Stimulated activated CD8-positive, alpha-beta memory T cell treated with anti-CD3 and anti-CD28 coated beads, Interleukin-4, amount 100 ng/mL, for 4 hours (primary cell): ENCODE measurements at places on chromosomes 5 and 9.

DNA sequence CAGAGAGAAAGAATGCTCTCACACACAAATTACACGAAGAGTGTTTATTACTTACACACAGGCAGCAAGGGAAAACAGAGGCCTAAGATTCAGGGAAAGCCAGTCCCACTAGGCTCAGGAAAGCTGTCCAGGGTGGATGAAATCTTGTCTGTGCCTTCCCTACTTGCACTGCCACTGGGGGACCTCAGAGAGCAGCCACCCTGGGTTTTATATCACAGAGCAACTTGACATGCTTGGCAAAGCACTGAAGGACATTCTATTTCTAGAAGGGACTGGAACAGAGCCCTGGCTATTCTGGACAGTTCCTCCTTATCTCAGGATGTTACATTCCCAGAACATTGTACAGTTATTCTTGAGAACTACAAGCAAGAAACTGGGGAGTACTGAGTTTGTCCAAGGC is 7.5 kb upstream of the PRSS3 start:
- DNase-seq = no peak

GRCh38 chr9:22469928-22470544 is 23.4 kb downstream of the DMRTA1 start:
- DNase-seq = no peak

GRCh38 chr5:345404-346195 is 24.1 kb downstream of the AHRR start:
- no peak for DNase-seq

- DNase-seq = no peak
These were observed 793.9 kb downstream of the SEMA5A start for GRCh38 chr5:8751971-8752370.

DNA sequence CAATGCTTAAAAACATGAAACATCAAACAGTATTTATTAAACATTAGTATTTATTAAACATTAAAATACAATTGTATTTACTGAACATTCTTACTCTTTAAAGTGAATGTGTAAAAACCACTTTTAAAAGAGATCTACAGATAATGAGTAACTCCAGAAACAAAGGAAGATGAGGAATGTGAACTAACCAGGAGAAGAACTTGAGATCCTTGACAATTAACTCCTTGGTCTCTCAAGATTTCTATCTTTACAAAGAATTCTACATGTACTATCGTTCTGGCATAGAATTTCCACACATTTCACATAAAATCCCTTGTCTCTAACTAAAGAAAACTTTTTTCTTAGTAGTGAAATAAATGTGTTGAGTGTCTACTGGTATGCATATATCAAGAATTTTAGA is 28.7 kb upstream of the IFNE start:
- no peak for DNase-seq

GRCh38 chr9:8696516-8696915 is 896.9 kb upstream of the DMAC1 start:
- no peak for DNase-seq
